ENCODE measurements at places on chromosomes 1 and 21. TPM values are rescaled to one million over a fixed set of nuclear protein-coding genes. Genes with fewer than 3 reads are reported as not detected.

Gene LINGO4
- not detected for total RNA-seq

GRCh38 chr1:209783386-209783785 lies 973 bp downstream of the C1orf74 start:
- DNase-seq = peak; percentile 25
- no peaks in the 10 kb centered on the region for H3K36me3 ChIP-seq
- no peaks in the 10 kb centered on the region for H3K27me3 ChIP-seq
- H3K27ac ChIP-seq = peak overlapping the region; percentile 83
- H3K4me1 ChIP-seq = peaks cover 11% of the 10 kb centered on the region

Gene LIN28A
- total RNA-seq = 0.43 TPM

GRCh38 chr1:8354038-8354437 lies 36.1 kb downstream of the SLC45A1 start:
- DNase-seq = no peak
- H3K4me3 ChIP-seq = no peak overlapping the region
- H3K27ac ChIP-seq = no peak overlapping the region
- H3K27me3 ChIP-seq = no peaks in the 10 kb centered on the region
- no peaks in the 10 kb centered on the region for H3K36me3 ChIP-seq

GRCh38 chr1:83086986-83087512 lies 911.9 kb downstream of the TTLL7 start:
- peak overlapping the region; percentile 27 for H3K27ac ChIP-seq
- DNase-seq = no peak
- no peaks in the 10 kb centered on the region for H3K36me3 ChIP-seq

Gene TCHH
- not detected for total RNA-seq

GRCh38 chr1:181327796-181328195 lies 155.5 kb upstream of the CACNA1E start:
- no peak overlapping the region for H3K4me3 ChIP-seq
- no peaks in the 10 kb centered on the region for H3K36me3 ChIP-seq
- no peak for DNase-seq
- no peak overlapping the region for H3K27ac ChIP-seq
- no peaks in the 10 kb centered on the region for H3K4me1 ChIP-seq

Gene CYP2J2
- total RNA-seq = 9.4 TPM

Gene PLA2G2D
- not detected for total RNA-seq

Gene OR2L3
- total RNA-seq = not detected

Gene CD1E
- total RNA-seq = not detected

DNA sequence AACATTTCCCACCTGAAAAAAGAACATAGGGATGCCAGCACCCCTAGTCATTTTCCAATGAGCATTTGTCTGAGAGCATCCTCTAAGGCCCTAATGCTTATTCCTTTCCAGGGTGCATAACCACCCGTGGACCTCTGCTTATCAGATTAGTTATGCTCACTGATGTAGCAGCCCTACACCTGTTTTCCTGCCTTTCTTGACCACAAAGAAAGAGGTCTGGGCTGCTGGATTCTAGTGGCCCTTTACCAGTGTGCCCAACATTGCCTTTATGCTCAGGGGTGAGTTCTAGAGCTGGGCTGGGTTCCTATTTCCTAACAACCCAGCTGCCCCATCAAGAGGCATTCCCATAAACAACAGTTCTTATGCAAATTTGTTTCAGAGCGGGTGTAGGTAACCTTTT lies 20.3 kb upstream of the PM20D1 start:
- no peaks in the 10 kb centered on the region for H3K36me3 ChIP-seq
- no peaks in the 10 kb centered on the region for H3K27me3 ChIP-seq
- no peak for DNase-seq
- no peak overlapping the region for H3K4me3 ChIP-seq
- H3K4me1 ChIP-seq = peaks cover 6% of the 10 kb centered on the region

DNA sequence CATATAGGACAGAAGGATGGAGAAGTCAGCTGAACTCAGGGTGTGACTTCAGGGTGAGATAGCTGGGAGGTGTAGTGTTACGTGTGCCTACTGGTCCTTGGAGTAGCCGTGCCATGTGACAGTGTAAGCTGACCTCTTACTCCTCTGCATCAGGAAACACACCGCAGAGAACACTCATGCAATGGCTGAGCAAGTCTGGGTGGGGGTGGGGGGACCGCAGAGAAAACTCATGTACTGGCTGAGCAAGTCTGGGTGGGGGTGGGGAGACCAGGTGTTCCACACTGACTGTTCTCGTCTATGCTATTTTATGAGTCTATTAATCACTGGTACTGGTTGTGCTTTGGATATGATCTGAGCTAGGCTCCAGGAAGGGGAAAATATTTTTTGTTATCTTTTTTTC lies 233.1 kb downstream of the PAPPA2 start:
- no peaks in the 10 kb centered on the region for H3K36me3 ChIP-seq
- H3K4me1 ChIP-seq = peaks cover 12% of the 10 kb centered on the region
- peak; percentile 52 for DNase-seq

GRCh38 chr1:25082216-25082899 lies 149.9 kb downstream of the SYF2 start:
- peaks cover 6% of the 10 kb centered on the region for H3K27me3 ChIP-seq
- DNase-seq = no peak
- no peaks in the 10 kb centered on the region for H3K36me3 ChIP-seq
- H3K4me3 ChIP-seq = no peak overlapping the region

DNA sequence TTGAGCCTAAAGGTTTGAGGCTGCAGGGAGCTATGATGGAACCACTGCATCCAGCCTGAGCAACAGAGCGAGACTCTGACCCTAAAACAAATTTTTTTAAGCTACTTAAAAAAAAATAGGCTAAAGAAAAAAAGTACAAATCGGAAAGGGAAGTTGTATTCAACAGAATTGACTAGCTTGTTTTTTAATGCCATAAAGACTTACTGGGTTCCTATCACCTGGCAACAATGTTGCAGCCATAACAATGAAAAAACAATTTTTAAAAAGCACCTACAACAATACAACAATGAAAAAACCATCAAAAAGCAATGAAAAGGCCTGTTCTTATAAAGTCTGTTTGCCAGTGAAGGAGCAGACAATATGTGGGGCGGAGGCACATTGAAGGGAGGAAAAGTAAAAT lies 20.1 kb upstream of the PIGK start:
- DNase-seq = no peak
- H3K27me3 ChIP-seq = no peaks in the 10 kb centered on the region

DNA sequence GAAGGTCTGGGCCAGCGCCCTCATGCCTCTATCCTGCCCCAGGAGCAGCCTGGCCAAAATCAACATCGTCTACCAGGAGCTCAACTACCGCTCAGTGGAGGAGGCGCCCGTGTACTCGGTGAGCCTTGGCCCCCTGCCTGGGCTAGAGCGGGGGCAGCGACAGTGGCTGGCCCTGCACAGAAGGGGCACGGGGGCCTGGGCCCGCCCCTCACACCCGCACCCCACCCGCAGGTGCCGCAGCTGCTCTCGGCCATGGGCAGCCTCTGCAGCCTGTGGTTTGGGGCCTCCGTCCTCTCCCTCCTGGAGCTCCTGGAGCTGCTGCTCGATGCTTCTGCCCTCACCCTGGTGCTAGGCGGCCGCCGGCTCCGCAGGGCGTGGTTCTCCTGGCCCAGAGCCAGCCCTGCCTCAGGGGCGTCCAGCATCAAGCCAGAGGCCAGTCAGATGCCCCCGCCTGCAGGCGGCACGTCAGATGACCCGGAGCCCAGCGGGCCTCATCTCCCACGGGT lies 10.8 kb downstream of the SCNN1D start:
- H3K27me3 ChIP-seq = no peaks in the 10 kb centered on the region
- H3K27ac ChIP-seq = no peak overlapping the region
- no peaks in the 10 kb centered on the region for H3K4me1 ChIP-seq
- no peaks in the 10 kb centered on the region for H3K36me3 ChIP-seq
- no peak for DNase-seq

Gene MAP3K7CL
- not detected for total RNA-seq

DNA sequence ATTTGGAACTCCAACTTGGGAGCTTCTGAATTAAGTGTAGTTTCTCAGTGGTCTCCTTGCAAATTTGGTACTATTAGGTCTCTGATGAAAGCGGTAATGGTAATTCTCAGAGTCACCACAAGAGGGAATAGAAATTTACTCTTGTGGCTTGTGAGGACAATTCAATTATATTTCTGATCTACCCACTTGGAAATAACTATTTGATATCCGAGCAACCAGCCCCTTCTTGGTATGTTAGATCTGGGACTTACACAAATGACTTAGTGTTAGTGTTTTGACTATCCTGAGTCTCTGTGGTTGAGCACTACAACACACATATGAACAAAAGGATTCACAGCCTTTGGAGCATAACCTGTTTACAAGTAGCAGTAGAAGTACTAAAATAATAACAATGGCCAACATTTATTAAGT lies 68.1 kb downstream of the RPS6KA1 start:
- peak; percentile 51 for DNase-seq
- no peak overlapping the region for H3K27ac ChIP-seq
- no peaks in the 10 kb centered on the region for H3K36me3 ChIP-seq
- H3K27me3 ChIP-seq = no peaks in the 10 kb centered on the region

Gene ROR1
- total RNA-seq = 28.3 TPM

DNA sequence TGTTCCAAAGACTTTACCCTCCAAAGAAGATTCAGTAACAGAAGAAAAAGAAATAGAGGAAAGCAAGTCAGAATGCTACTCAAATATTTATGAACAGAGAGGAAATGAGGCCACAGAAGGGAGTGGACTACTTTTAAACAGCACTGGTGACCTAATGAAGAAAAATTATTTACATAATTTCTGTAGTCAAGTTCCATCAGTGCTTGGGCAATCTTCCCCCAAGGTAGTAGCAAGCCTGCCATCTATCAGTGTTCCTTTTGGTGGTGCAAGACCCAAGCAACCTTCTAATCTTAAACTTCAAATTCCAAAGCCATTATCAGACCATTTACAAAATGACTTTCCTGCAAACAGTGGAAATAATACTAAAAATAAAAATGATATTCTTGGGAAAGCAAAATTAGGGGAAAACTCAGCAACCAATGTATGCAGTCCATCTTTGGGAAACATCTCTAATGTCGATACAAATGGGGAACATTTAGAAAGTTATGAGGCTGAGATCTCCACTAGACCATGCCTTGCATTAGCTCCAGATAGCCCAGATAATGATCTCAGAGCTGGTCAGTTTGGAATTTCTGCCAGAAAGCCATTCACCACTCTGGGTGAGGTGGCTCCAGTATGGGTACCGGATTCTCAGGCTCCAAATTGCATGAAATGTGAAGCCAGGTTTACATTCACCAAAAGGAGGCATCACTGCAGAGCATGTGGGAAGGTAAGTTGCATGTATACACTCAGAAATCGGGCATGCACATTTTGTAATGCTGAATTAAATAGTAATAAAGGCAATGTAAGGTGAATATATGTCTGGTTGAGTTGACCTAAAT lies 97.2 kb downstream of the ZFYVE9 start:
- no peaks in the 10 kb centered on the region for H3K27me3 ChIP-seq
- no peaks in the 10 kb centered on the region for H3K36me3 ChIP-seq
- no peak for DNase-seq
- no peak overlapping the region for H3K27ac ChIP-seq

- H3K36me3 ChIP-seq = no peaks in the 10 kb centered on the region
- H3K27me3 ChIP-seq = peaks cover 12% of the 10 kb centered on the region
- peak; percentile 21 for DNase-seq
Observed at GRCh38 chr1:205945069-205945468, 1.8 kb upstream of the SLC26A9 start.

- H3K36me3 ChIP-seq = no peaks in the 10 kb centered on the region
- peaks cover 12% of the 10 kb centered on the region for H3K4me1 ChIP-seq
Observed at GRCh38 chr1:165903672-165904071, 76.3 kb downstream of the UCK2 start.

GRCh38 chr1:216710598-216711333 lies 12.5 kb downstream of the ESRRG start:
- H3K36me3 ChIP-seq = no peaks in the 10 kb centered on the region
- DNase-seq = no peak
- no peaks in the 10 kb centered on the region for H3K4me1 ChIP-seq

- DNase-seq = no peak
- no peaks in the 10 kb centered on the region for H3K4me1 ChIP-seq
- no peak overlapping the region for H3K4me3 ChIP-seq
- no peaks in the 10 kb centered on the region for H3K27me3 ChIP-seq
Observed at GRCh38 chr1:167849666-167850065, 64.3 kb downstream of the ADCY10 start.

- H3K27ac ChIP-seq = no peak overlapping the region
- no peaks in the 10 kb centered on the region for H3K27me3 ChIP-seq
- no peak overlapping the region for H3K4me3 ChIP-seq
- peak; percentile 48 for DNase-seq
- H3K36me3 ChIP-seq = no peaks in the 10 kb centered on the region
- no peaks in the 10 kb centered on the region for H3K4me1 ChIP-seq
Observed at GRCh38 chr21:30434033-30434631, 4.1 kb downstream of the KRTAP13-4 start.

Gene CYP4Z1
- not detected for total RNA-seq

GRCh38 chr1:243513726-243514491 lies 258.1 kb downstream of the SDCCAG8 start:
- no peaks in the 10 kb centered on the region for H3K4me1 ChIP-seq
- H3K4me3 ChIP-seq = no peak overlapping the region
- H3K27me3 ChIP-seq = no peaks in the 10 kb centered on the region
- DNase-seq = no peak
- no peak overlapping the region for H3K27ac ChIP-seq

Gene HMGN2
- total RNA-seq = 215 TPM

Gene CRYZL1
- 14.6 TPM for total RNA-seq

Gene LGR6
- total RNA-seq = 0.32 TPM

Gene GCSAML
- not detected for total RNA-seq

- no peaks in the 10 kb centered on the region for H3K36me3 ChIP-seq
- no peaks in the 10 kb centered on the region for H3K27me3 ChIP-seq
- no peak for DNase-seq
Observed at GRCh38 chr21:17711896-17712295, 99.2 kb upstream of the BTG3 start.

DNA sequence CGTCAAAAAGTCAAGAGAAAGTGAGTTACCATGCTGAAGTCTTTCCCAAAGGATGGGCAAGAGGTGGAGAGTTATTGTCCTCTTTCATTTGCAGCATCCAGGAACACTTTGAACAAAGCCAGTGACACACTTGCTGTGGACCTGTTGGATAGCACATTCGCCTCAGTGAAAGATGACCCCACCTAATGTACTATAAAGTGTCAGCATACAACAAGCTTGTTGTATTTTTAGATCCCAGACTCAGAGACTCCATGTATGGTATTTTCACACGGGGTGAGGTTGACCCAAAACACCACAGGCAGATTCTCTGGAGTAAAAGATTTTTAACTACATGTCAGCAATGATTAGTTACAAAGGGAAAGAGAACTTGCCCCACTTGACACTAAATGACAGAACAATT lies 273.8 kb downstream of the PTBP2 start:
- no peaks in the 10 kb centered on the region for H3K36me3 ChIP-seq
- no peaks in the 10 kb centered on the region for H3K27me3 ChIP-seq
- H3K4me1 ChIP-seq = no peaks in the 10 kb centered on the region
- no peak overlapping the region for H3K27ac ChIP-seq

- DNase-seq = no peak
- no peak overlapping the region for H3K27ac ChIP-seq
- no peaks in the 10 kb centered on the region for H3K4me1 ChIP-seq
- H3K36me3 ChIP-seq = no peaks in the 10 kb centered on the region
- H3K27me3 ChIP-seq = no peaks in the 10 kb centered on the region
Observed at GRCh38 chr1:95263450-95263849, 29.4 kb downstream of the RWDD3 start.

Data from hepatocyte (in vitro differentiated cells).